ENCODE measurements at places on chromosomes 2 and 18. TPM values are rescaled to one million over a fixed set of nuclear protein-coding genes. Genes with fewer than 3 reads are reported as not detected.

GRCh38 chr18:58027341-58027740 lies 16.7 kb upstream of the NEDD4L start:
- no peak for DNase-seq

The ITSN2 gene
- total RNA-seq, result 44.4 TPM

The NYAP2 gene
- total RNA-seq, result 0.10 TPM

The ANKRD30B gene
- not detected for total RNA-seq

- no peak for DNase-seq
Measured at GRCh38 chr2:128789776-128790455, 471.2 kb upstream of the HS6ST1 start.

GRCh38 chr18:52437161-52437560 lies 97.2 kb downstream of the DCC start:
- no peak for DNase-seq

- peak; percentile 42 for DNase-seq
Measured at GRCh38 chr2:20221555-20221973, 3.4 kb downstream of the SDC1 start.

DNA sequence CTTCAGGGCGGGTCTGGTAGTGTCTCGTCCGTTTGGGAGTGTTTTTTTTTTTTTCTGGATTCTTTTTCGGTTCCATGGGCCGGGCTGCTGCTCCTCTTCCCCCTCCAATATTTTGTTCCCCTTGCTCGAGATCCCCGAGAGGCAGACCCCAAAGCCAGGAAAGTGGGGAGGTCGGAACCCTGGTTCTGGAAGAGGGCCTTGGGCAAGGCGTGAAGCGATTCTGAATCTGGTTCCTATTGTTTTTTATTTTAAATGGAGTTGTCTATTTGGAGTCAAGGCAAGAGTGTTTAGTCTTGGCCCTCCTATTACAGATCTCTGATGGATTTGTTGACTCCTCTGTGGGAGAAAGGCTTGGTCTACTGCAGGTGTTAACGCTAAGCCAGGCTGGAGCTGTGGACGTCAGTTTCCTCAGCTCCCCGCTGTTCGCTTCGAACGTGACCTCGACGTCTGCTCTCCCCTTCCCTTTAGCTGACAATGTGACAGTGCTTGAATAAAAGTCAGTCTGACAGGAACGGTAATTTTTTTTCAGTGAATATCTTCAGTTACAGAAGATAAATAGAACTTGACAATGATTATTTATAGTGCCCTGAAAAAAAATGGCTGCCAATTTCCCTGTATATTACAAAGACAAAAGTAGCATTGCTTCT lies 683 bp upstream of the DNAJC27 start:
- DNase-seq, result peak; percentile 78

DNA sequence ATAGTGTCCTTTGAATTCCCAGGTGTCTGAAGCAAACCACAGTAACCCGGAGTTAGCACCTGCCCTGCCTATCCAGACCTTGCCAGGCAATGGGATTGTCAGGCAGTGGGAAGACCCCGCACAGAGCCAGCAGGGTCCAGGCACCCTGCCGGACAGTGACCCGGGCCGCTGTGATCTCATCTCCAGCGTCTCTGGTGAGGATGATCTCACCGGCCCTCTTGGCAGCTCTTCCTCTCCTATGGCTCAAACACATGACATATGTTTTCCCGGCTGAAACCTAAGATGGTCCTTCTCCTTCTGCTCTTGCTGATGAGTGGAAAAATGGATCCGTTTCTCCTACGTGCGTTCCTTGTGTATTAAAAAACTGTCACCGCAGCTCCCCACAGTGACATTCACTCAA lies 75.1 kb downstream of the ACOXL start:
- DNase-seq, result peak; percentile 93

DNA sequence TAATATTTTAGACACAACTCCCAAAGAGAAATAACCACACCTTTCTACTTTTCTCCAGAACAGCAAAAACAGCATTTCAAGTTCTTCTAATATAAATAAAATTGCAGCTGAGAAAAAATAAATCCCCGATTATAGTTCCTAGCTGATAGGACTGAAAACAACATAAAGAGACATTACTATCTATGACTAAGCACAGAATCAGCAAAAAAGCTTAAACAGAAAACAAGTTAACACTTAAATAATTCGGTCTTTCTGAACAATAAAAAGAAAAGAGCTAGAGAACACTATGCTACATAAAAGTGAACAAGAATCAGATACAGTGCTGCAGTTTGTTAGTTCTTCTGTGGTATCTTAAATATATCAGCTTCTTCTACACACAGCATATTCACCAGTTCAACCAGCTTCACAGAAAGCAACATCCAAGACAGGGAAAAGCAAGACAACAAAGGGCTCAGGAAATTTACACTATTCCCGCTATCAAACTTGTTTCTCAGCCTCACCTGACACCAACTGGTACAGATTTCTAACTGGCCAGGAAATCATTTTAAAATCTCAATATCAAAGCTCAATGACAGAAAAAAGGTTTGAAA lies 28.6 kb downstream of the FEZ2 start:
- no peak for DNase-seq

- no peak for DNase-seq
Measured at GRCh38 chr18:44937960-44938719, 257.5 kb downstream of the SETBP1 start.

DNA sequence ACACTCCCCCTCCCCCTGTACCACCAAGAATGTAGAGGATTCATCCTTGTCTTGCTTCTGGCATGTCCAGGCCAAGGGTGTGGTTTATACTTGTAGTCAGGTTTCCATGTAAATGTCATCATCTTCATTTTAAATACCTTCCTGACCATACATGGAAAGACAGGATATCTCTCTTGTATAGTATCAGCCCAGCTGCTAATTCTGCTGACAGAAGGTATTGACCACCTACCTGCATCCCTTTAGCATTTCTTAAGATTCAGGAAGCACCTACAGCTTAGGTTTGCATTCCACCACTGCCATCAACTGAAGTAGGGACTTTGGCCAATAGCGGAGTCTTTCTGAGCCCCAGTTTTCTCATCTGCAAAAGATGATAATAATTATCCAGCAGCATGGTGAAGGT lies 22.9 kb upstream of the FSHR start:
- DNase-seq, result no peak

- no peak for DNase-seq
Measured at GRCh38 chr2:66814916-66815315, 380.0 kb downstream of the MEIS1 start.

DNA sequence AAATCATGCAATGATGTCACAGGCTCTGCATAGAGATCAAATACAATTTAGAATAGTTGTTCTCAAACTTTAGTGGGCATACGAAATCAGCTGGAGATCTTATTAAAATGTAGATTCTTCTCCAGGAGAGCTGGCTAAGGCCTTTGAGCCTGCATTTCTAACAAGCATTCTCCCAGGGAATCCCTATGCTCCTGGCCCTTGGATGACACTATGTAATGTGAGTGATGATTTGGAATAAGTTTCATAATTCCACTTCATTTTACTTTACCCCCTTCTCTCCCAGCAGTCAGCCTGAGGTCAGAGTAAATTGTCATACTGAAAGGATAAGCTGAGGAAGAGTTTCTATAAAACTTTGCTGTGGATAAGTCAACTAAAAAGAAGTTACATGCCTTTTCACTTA lies 189.1 kb downstream of the UBE2E3 start:
- no peak for DNase-seq

The C2orf78 gene
- not detected for total RNA-seq

DNA sequence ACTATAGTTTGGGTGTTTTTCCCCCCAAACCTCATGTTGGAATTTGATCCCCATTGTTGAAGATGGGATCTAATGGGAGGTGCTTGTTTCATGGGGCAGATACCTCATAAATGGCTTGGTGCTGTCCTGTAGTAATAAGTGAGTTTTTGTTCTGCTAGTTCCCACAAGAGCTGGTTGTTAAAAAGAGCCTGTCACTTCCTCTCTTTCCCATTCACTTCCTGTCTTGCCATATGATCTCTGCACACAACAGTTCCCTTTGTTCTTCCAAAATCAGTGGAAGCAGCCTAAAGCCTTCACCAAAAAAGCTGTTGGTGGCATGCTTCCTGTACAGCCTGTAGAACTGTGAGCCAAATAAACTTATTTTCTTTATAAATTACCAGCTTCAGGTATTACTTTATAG lies 768.2 kb upstream of the VRK2 start:
- no peak for DNase-seq

- no peak for DNase-seq
Measured at GRCh38 chr2:36394804-36395203, 39.2 kb downstream of the CRIM1 start.

DNA sequence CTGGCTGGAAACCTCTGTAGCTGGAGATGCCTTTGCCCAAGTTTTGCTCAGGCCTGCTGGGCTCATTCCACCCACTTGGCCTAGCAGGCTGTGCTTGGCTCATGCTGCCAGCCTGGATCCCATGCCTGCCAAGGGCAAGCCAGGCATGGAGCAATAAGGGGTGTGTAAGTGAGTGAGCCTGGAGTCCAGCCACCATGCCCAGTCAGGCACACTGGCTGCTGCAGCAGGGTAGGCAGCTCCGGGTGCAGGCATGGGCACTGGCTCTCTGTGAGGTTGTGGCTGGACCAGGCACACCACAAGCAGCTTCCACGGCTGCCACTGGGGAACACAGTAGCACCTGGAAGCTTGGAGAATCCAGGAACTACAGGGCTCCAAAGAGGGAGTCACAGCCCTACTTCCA lies 147.7 kb upstream of the HS6ST1 start:
- no peak for DNase-seq

DNA sequence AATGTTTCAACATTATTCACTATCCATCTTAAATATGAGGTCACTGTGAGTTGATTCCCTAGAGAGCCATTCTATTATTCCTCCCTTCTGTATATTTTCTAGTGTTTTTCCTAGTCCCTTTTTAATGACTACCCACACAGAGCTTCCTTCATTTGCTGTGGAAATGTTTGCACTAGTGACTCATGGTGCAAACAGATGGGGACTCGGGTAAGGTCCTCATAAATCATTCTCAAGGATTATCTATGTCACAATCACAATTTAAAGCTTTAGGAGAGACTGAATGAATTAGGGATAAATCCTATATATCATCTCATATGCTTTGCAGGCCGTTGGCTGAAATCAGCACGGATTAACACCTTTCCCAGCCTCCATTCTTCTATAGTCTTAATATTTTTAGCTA lies 159.6 kb downstream of the DCC start:
- DNase-seq, result no peak

GRCh38 chr2:7899241-7899640 lies 782.6 kb upstream of the ID2 start:
- no peak for DNase-seq

GRCh38 chr2:187360286-187360685 lies 87.8 kb downstream of the CALCRL start:
- DNase-seq, result no peak

- DNase-seq, result no peak
Measured at GRCh38 chr2:237604960-237605359, 14.4 kb upstream of the RAB17 start.

The LRP1B gene
- total RNA-seq, result 4.6 TPM

The BBS5 gene
- 12.2 TPM for total RNA-seq

DNA sequence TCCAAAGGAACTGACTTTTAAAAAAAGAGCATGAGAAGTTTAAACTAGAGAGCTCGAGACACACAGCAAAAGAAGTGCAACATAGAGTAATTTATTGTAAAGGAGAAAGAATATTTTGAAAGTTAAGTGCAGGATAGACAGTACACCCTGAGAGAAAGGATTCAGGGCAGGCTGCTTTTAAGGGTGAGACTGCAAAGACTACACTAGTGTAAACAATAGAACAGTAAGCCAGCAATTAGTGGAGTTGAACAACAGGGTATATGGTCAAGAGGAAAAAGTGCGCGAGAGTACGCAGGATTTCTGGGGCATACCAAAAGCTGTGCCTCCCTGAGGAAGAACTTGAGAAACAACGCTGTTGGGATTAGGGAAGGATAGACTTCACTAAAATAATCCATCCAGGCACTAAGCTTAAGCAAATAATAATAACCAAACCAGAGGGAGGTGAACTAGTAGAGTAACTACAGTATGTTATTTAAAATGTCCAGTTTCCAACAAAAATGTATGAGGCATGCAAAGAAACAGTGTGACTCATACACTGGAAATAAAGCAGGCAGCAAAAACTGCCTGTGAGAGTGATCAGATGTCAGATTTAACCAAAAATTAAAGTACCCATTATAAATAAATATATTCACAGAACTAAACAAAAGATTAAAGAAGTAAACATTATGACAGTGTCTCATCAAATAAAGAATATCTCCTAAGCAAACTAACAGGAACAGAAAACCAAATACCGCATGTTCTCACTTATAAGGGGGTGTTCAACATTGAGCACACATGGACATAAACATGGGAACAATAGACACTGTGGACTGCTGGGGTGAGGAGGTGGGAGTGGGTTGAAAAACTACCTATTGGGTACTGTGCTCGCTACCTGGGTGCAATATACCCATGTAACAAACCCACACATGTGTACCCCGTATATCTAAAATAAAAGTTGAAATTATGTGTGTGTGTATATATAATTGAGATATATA lies 40.5 kb upstream of the EMILIN2 start:
- peak; percentile 5 for DNase-seq

- no peak for DNase-seq
Measured at GRCh38 chr2:28997847-28998735, 17.0 kb downstream of the TOGARAM2 start.

- DNase-seq, result no peak
Measured at GRCh38 chr2:12928197-12928774, 211.6 kb downstream of the TRIB2 start.

GRCh38 chr2:37911296-37911873 lies 13.7 kb upstream of the RMDN2 start:
- DNase-seq, result no peak

The CDH19 gene
- total RNA-seq, result 10.8 TPM

DNA sequence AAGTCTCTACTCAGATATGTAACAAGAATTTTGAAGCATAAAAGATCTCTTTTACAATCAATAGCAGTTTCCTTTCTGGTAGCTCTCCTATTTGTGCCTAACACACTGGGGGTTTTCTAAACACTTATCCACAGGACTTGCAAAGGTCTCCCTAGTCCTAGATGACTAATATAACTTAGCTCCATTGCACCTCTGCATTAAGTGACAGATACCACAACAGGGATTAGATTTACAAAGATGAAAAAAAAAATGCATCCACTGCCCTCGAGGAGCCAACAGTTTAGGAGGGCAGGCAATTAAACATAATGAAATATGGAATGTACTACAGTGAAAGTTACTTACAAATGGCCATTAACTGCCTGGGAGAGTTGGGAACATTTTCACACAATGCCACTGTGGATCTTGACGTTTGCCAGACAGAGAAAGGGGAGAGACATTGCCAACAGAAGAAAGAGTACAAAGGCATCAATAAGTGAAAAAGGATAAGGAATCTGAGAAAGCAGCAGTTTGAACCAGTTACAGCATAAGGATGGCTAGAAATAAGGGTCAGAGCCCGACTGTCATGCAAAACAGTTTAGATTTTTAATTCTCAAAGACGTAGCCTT lies 14.3 kb downstream of the PPP3R1 start:
- DNase-seq, result no peak

GRCh38 chr2:9702604-9703084 lies 71.8 kb upstream of the YWHAQ start:
- no peak for DNase-seq

The EMILIN2 gene
- 27.9 TPM for total RNA-seq

The UGT1A3 gene
- 0.51 TPM for total RNA-seq

DNA sequence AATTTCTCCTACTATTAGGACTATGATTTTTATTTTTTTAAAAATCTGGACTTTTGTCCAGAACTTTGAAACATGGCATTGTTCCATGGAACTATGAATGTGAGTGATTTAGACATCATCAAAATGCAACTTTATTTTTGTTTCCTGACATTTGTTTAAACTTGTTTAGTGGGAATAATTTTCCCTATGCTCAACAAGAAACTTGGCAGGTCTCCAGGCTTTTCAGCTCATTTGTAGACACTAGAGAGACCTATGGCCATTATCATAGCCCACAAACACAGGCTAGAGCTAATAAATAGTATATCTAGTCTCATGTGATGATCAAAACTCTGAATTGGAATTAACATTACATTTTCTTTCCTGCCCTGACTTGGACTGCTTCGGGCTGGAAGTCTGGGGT lies 145.1 kb upstream of the CELF4 start:
- DNase-seq, result peak; percentile 38
